Fibroblast of skin of abdomen (primary cell): ENCODE measurements at places on chromosomes 12 and 14.

- DNase-seq = no peak
Observed at GRCh38 chr12:89087149-89087825, 265.0 kb downstream of the DUSP6 start.

GRCh38 chr14:67734675-67735074 lies 33.0 kb downstream of the RDH12 start:
- DNase-seq = no peak

GRCh38 chr12:106304797-106305196 lies 2.3 kb downstream of the TCP11L2 start:
- no peak for DNase-seq

DNA sequence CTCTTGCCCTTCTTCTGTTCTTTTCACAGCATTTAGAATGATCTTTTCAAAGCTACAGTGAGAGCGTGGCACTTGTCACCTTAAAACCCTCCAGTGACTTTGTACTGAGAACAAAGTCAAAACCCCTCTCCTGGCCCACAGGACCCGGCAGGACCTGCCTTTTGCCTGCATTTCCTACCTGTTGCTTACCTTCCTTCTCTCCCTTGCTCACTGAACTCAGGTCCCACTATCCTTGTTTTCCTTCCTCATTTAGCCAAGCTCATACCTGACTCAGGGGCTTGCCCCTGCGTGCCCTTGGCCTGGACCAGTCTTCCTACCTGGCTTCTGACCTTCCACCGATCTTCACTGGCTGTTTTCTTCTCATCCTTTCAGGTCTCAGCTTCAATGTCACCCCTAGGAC lies 112.3 kb upstream of the PRMT8 start:
- no peak for DNase-seq

DNA sequence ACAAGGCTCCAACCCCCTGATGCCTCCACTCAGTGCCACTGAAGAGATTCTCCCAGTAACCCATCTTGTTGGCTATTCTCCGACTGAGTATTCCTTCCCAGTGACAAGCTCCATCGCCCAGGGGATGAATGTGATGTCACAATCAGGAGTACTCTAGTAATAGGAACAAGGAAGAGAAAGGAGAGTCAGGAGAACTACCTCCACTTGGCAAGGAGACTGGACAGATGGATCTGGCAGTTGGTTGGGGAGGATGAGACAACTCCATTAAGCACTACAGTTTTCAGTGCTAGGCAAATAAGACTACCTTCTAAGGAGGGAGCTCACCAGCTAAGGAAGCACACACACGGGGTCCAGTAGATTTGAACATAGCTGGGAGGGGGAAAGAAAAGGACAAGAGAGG lies 5.3 kb downstream of the RNF41 start:
- no peak for DNase-seq

DNA sequence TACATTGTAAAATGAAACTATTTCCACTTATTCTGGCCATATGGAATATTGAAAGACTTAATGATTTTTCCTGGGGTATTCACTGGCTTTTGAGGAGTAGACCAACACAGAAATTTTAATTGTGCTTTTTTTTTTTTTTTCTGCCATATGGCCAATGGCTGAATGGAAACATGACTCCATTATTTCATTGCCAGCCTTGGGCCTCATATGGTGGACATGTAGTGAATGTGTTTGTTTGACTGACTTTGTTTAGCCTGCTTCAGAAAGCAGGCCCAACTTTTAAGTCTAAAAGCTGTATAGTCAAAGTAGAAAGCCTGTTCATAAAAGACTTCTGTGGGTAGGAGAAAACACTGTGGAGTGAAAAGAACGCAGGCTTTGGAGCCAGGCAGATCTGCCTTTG lies 2.4 kb downstream of the GNG2 start:
- no peak for DNase-seq

DNA sequence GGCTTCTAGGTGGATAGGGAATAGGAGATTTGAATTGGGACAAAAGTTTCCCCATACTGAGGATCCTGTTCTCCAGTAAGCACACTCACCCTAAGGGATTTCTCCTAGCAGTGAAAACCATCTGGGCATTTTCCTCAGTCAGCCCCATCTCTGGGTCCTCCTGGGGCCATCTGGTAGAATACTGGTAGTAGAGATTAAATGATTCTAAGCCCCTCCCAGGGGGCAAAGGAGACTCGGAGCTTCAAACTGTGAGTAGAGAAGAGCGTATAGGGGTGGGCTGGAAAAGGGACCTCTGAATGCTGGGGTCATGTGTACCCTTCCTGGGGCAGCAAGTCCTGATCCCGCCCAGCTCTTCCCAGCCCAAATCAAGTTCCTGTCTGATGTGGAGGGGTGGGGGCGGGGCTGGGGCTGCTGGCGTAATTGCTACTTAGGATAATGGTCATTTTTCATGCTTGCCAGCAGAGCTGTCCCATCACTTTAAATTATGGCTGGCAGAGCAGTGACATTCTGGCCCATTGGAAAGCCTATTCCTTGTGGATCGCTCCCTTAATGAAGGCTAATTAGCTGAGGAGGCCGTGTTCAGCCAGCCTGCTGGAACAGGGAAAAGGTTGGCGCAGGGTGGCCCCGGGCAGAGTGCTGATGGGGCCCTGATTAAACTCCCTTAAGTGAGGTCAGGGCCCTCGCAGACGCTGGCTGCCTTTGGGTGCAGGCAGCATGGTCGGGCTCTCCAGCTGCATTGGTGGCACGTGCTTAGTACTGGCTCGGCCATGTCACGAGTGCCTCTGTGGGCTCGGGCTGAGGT lies 127.8 kb downstream of the TSPAN9 start:
- DNase-seq = no peak

DNA sequence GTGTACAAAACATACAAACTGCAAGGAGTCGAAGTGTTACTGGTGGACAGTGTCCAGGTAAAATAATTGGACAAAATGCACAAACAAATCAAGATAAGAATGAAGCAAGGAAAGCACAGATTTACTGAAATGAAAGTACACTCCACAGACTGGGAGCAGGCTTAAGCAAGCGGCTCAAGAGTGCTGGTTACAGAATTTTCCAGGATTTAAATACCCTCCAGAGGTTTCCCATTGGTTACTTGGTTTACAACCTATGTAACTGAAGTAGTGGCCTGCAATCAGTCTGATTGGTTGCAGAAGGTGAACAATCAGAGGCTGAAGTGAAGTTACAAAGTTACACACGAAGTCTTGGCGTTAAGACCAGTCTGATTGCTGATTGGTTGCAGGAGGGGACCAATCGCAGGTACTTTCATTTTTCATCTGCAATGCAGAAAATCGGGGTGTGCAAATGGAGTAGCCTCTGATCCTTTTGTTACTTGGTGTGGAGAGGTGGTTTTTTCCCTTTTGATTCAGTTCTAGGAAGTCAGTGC lies 11.6 kb upstream of the SCN8A start:
- DNase-seq = no peak

DNA sequence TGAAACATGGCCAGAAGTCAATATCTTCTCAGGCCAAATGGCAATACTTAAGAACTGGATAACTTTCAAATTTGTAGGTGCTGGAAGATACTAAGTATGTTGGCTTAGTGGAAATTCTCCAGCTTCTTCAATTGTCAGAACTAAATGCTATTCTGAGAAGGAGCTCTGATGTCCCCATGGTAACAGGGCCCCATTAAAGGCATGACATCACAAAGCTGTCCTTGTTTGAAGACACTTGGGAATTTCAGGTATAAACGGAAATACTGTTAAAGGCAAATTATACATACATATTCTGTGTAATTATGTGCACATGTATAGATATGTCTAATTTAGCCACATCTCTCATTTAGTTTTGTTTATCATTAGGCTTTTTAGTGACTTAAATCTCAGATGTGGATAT lies 210.0 kb upstream of the SEL1L start:
- no peak for DNase-seq

DNA sequence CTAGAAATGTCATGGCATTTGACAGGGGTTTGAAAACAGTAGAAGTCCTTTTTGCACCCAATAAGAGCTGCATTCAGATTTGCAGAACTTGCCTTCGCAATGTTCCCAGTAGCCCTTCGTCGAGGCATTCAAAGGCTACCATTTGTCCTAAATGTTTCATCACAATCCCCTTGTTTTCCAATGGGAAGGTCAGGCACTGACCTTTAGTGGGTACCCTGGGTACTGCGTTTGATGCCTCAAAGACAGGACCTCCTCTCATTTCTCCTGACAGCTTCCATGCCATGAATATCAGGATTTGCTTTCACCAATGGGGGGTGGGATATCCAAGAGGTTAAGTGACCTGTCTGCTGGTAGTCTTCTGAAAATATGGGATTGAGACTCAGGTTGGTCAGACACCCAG lies 1063.1 kb downstream of the BCL11B start:
- DNase-seq = no peak

GRCh38 chr12:124769163-124769530 lies 94.5 kb downstream of the SCARB1 start:
- no peak for DNase-seq

DNA sequence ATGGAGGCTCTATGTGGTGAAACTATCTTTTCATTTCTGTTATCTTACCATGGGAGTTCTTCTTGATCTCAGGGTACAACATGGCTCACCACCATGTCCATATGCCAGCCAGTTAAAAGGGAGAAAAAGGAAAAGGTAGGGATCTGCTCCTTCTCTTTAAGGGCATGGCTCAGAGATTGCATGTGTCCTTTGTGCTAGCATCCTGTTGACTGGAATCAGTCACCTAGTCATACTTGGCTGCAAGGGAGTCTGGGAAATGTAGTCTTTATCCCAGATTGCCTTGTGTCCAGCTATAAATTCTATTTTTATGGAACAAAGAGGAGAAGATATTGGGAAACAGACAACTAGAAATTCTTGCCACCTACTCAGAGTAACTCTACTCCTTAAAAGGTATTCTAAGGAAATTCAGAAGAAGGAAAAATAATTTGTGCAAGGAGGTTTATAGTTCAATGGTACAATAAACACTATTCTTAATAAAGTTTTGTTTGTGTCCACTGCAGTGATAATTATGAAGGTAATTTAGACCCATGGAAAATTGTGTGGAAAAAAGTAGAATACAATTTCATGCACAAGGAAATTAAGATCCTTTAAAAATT lies 86.4 kb upstream of the RPH3A start:
- no peak for DNase-seq
